H9 (cell line): ENCODE measurements at places on chromosomes 7 and 10. TPM values are rescaled to one million over a fixed set of nuclear protein-coding genes. Genes with fewer than 3 reads are reported as not detected.

Gene SPDYE9
- total RNA-seq: not detected in 2 replicates

Gene CALML3
- total RNA-seq: not detected in 2 replicates

Gene IFIT2
- 0.09 TPM in 1 of 2 replicates, not detected in the other for total RNA-seq

Gene NANOS1
- 4.5 and 5.5 TPM in 2 replicates for total RNA-seq

Gene LYZL2
- not detected in 2 replicates for total RNA-seq

Gene CASP7
- total RNA-seq: 4.7 and 4.8 TPM in 2 replicates

Gene AGBL3
- total RNA-seq: 1.2 and 2.4 TPM in 2 replicates

Gene MICALL2
- total RNA-seq: 7.1 and 8.4 TPM in 2 replicates

Gene SLC18A2
- 3.0 and 4.0 TPM in 2 replicates for total RNA-seq

Gene GRM3
- total RNA-seq: 0.15 and 0.70 TPM in 2 replicates

Gene BRAF
- 29.6 and 32.9 TPM in 2 replicates for total RNA-seq

Gene SUPV3L1
- 54.3 and 57.3 TPM in 2 replicates for total RNA-seq

Gene LIPJ
- total RNA-seq: not detected in 2 replicates

Gene ZNF735
- total RNA-seq: not detected in 2 replicates

Gene DGKI
- total RNA-seq: 0.55 and 0.77 TPM in 2 replicates

Gene ZNF804B
- not detected in 2 replicates for total RNA-seq

Gene PDK4
- total RNA-seq: not detected in 2 replicates

Gene TAS2R41
- total RNA-seq: not detected in 2 replicates

Gene SFRP4
- total RNA-seq: not detected in 2 replicates

Gene SYT15B
- 0.24 TPM in 1 of 2 replicates, not detected in the other for total RNA-seq

Gene ANKRD1
- total RNA-seq: 0.11 and 0.13 TPM in 2 replicates

Gene ITPRID1
- total RNA-seq: 1.1 and 1.2 TPM in 2 replicates

Gene MYO1G
- 0.55 and 0.57 TPM in 2 replicates for total RNA-seq

Gene CRPPA
- 1.6 and 1.9 TPM in 2 replicates for total RNA-seq

Gene KIAA1549
- 11.4 and 11.9 TPM in 2 replicates for total RNA-seq

Gene ANKRD2
- not detected in 2 replicates for total RNA-seq

Gene SFMBT2
- total RNA-seq: 5.3 and 6.7 TPM in 2 replicates

Gene GDF10
- 0.20 TPM in 1 of 2 replicates, not detected in the other for total RNA-seq

Gene LIPF
- total RNA-seq: not detected in 2 replicates

Gene NSUN5
- 64.2 and 66.8 TPM in 2 replicates for total RNA-seq

Gene KIF20B
- 59.1 and 59.7 TPM in 2 replicates for total RNA-seq

Gene C7orf33
- not detected in 2 replicates for total RNA-seq

Gene SPDYE2
- total RNA-seq: not detected in 2 replicates

Gene STEAP4
- total RNA-seq: not detected in 2 replicates

Gene NPFFR1
- total RNA-seq: not detected in 2 replicates

Gene GNG11
- total RNA-seq: 0.64 and 0.68 TPM in 2 replicates

Gene MYOZ1
- 1.5 and 2.4 TPM in 2 replicates for total RNA-seq

Gene CDHR1
- 6.4 and 6.6 TPM in 2 replicates for total RNA-seq

Gene OPN1SW
- total RNA-seq: not detected in 2 replicates

Gene SMKR1
- 0.35 and 0.87 TPM in 2 replicates for total RNA-seq

Gene PYROXD2
- 2.1 and 5.3 TPM in 2 replicates for total RNA-seq

Gene GSAP
- total RNA-seq: 1.6 and 1.9 TPM in 2 replicates

Gene ACTL6B
- total RNA-seq: 0.33 and 0.50 TPM in 2 replicates

Gene GALNT17
- total RNA-seq: 41.6 and 43.2 TPM in 2 replicates

Gene SPDYE5
- total RNA-seq: not detected in 2 replicates

Gene OR13A1
- 0.13 and 0.15 TPM in 2 replicates for total RNA-seq

Gene EBF3
- 0.04 and 0.22 TPM in 2 replicates for total RNA-seq

Gene HHEX
- 1.8 and 2.2 TPM in 2 replicates for total RNA-seq

Gene OR2A12
- not detected in 2 replicates for total RNA-seq

Gene SYT15
- 0.59 and 0.81 TPM in 2 replicates for total RNA-seq

Gene SCRN1
- total RNA-seq: 101 and 109 TPM in 2 replicates

Gene SPAM1
- not detected in 2 replicates for total RNA-seq

Gene TAS2R40
- total RNA-seq: not detected in 2 replicates

Gene PLXNA4
- 0.20 and 0.35 TPM in 2 replicates for total RNA-seq
